ENCODE measurements at places on chromosomes 5 and 9.

GRCh38 chr5:139708434-139708861 is 60.3 kb downstream of the CXXC5 start:
- DNase-seq: no peak

GRCh38 chr9:136944212-136944518 is 373 bp downstream of the FBXW5 start:
- DNase-seq: no peak

DNA sequence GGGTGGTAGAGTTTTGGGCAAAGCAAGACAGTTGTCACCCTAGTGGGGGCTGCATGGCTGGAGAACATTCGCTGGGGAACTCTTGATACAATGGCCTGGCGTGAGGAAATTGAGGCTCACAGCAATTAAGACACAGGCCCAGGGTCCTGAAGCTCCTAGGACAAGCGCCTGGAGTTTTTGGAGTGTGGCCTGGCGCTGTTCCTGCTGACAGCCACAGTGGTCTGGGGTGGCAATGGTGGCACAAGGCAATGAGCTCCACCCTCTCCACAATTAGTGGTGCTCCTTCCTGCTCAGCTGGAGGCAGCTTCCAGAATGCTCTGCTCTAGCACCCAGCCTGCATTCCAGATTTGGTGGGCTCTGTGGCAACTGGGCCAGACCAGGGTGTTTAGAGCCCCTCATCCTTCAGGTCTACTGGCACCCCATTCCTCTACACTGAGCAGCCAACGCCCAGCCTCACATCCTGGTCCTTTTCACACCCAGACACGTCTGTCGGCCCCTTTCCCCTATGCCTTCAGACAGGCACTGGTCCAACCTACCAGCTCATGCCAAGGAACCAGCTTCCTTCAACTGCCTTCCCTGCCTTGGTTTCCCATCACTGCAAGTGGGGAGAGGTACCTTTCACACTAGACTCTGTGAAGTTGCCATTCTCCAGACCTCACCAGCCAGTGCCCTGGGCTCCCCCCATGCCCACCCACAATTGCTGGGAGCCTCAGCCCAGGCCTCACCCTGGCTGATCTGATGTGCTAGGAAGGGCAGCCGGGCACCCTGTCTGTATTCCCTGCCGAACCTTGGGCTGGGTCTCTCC is 138.1 kb upstream of the COL5A1 start:
- DNase-seq: no peak

DNA sequence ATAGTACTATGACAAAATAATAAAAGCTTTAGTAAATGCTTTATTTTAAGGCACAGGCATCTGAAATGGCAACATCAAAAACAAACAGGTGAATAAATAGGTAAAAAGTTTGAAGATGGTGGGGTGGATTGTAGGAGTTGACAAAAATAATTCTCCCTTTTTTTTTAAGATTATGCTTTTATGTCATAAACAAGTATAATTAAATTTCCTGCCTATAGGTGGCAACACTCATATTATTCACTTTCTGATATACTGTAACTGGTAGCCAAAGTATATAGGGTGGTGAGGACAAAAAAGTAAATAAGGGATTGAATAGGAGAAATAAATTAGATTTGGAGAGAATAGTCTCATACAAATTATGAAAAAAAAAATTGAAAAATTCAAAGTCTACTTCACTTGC is 120.0 kb upstream of the ACOT12 start:
- no peak for DNase-seq

- DNase-seq: no peak
These were observed 542 bp upstream of the TRIM52 start for GRCh38 chr5:181261320-181262049.

DNA sequence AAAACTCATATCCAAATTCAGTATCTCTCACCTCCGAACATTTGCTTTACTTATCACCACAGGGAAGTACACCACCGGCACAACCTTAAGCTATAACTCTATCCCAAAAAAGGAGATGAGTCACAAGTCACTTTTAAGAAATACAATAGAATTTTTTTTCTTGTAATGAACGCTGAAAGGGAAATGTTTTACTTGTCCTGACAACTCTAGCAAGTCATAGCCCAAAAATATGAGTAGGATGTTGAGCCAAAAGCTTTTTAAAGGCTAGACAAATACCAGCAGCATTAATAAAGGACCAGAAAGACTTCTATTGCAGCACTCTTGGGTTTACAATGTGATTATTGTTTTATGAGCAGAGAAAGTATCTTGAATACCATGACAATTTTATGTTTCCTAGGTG is 147.3 kb upstream of the FST start:
- no peak for DNase-seq

DNA sequence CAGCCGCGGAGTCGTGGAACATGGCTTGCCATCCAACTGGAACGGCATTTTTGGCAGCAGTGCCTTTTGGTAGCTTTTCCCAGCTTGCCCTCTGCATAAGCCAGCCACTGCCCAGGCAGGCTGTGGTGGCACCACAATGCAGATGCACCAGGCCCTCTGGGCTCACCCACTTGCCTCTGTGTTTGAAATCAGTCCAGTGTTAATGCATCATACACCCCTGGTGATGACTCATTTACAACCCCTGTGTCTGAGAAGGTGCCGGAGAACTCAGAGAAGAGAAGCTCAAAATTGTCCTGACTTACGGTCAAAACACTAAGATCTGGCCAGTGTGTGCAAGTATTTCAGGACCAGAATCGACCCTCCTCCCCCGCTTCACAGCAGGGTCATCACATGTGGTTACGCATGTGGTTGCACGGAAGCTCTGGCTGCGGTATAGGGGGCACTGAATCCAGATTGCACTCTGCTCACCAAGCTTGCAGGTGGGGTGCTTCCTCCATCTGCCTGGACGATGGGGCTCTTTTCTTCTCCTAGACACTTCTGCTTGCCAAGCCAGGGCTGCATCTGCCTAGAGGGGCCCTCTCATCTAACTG is 66.5 kb upstream of the SMIM15 start:
- DNase-seq: no peak

DNA sequence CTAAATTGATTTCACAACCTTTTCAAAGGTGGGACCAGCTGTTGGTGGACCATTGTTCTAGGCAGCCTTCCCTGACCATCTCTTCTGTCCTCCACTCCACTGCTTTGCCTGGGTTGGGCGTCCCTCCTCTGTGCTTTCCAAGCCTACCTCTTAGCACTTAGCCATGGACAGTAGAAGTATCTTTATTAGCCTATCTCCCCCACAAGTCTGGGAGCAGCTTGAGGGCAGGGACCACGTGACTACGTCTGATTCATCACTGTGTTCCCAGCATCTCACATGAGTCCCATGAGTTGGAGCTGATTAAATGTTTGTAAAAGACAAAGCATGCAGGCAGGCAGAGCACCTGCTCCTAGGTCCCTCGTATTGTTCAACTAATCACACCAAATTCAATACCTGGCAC is 20.9 kb downstream of the MORN5 start:
- DNase-seq: no peak

DNA sequence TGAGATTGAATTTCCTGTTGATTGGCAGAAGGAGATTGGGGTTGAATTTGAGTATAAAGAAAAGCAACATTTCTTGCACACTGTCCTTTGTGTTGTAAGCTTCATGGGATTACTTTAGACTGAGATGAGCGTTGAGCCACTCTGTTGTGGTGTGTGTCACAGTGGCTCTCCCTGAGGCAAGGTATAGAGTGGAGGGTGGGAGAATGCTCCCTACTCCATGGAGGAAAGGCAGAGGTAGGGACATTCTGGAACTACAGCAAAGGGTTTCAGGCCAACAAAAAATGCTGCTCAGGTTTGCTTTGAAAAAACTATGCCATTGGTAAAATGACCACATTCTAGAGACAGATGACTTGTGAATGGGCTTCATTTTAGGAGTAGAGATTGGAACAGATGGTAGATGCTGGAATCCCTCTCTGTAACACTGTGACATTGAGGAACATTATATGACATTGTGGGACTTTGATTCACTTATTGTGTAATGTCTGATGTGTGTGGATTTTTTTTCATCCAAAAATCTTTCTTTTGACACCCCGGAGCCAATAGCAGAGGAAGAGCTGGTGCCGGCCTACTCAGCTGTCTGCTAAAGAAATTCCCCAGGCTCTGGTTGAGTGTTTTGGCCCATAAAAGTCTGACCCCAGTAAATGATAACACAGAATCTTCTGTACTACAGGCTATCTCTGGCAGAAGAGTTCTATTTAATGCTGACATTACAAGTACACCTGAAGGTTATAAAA is 6.2 kb upstream of the CEP120 start:
- no peak for DNase-seq

DNA sequence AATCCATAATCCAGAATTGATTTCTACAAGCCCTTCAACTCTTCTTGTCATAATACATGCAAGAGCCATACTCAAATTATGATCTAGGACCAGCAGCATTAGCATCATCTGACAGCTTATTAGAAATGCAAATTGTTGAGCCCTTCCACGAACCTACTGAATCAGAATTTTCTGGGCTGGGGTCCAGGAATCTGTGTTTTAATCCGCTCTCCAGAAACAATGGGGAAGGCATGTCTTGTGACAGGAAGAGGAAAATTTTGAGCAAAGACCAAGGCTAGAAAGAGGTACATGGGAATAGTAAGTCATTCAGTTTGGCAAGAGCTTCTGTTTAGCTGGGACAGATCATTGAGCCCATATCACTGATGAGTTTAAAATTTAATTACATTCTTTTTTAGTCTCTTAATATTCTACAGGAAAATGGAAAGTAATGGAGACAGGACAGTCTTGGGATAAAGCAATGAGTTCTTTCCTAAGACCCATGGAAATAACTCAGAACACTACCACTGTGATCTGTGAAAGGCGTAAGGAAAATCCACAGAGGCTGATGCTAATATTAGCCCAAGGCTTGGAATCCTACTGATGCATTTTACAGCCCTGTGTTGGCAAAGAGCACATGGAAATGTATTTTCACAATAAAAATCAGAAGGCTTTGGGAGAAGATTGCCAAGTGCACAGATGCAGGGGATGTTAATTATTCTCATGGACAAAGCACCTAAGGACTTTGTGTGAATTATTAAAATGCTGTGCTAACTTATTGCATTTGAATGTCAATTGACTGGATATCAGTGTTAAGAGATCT is 73.7 kb upstream of the STK32A start:
- no peak for DNase-seq

- peak; percentile 67 for DNase-seq
These were observed at the start of gene ANXA6 for GRCh38 chr5:151157426-151158286. TSS of gene ANXA6 (minus strand) at chr5:151157779. CDS start at chr5:151147901, 9,878 bp downstream.

DNA sequence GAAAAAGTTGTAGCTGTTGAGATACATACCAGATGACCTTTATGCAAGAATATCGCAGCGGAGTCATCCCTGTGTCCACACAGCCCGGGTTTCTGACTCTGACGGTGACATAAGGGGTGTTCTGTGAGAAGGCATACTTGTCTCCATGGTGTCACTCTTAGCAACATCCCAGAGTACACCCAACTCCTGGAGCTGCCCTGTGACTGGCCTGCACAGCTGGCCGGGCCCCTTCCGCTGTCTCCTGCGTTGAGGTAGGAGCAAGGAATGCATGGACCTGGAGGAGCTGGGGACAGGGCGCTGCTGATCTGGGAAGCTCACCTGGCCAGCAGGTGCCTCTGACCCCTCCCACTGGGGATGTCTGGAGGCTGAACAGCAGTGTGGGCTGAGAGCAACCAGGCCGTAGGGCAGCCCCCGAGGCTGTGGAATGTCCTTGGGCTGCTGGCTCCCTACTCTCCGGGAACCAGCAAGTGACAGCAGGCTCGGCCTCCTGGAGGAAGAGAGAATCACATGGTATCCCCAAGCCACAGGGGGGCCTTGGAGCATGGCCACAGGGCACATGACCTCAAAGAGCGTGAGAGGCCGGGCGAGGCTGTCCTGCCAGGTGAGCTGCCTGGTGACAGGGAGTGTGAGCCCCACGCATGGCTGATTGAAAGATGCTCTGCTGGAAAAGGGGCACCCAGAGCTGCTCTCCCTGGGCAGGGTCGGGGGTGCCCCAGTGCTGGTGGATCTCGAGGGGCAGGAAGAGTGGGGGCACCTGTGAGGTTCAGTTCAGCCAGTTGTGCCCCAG is 113.4 kb downstream of the MRPL36 start:
- no peak for DNase-seq

GRCh38 chr5:127441799-127442484 is 75.5 kb upstream of the PRRC1 start:
- DNase-seq: no peak

All from NT2/D1 (cell line).